ENCODE measurements at places on chromosomes 2 and 18.

DNA sequence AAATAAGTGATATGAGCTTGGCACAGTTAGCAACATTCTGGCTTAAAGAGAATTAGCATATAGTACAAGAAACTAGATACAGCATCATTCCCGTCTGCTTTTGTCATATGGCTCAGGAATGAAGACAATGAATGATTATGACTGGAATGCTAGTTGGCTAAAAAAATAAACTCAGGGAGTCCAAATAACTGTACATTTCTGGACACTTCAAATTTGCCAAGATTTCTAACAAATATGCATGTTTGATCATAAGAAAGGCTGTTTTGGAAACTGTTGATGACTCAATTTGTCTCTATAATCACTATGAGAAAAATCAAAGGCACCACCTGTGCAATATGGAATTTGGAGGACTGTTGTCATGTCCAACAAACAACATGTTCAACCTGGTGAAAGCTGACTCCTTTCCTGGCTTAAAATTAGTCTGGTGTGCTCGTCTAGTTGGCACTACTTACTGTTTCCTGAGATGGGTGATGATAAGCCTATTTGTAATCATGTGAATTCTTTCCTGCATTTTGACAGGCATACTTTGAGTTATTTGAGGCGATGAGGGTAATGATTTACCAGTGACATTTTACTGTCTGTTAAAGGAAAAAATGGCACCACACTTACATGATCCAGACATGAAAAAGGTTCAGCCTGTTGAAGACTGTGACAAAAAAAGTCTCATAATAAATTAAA is 133.9 kb upstream of the CDH20 start:
- no peak for DNase-seq

DNA sequence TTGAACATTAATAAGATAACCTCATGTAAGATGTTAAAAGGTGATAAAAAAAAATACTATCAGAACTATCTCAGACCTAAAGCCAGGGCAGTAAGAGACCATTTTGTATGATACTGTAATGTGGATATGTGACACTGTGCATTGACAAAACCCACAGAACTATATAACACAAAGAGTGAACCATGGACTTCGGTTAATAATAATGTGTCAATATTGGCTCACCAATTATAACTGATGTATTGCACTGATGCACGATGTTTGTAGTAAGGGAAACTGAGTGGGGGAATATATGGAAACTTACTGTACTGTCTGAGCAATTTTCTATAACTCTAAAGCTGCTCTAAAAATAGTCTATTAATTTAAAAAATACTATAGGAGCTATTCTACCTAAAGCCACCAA is 40.7 kb upstream of the PARD3B start:
- DNase-seq, result no peak

DNA sequence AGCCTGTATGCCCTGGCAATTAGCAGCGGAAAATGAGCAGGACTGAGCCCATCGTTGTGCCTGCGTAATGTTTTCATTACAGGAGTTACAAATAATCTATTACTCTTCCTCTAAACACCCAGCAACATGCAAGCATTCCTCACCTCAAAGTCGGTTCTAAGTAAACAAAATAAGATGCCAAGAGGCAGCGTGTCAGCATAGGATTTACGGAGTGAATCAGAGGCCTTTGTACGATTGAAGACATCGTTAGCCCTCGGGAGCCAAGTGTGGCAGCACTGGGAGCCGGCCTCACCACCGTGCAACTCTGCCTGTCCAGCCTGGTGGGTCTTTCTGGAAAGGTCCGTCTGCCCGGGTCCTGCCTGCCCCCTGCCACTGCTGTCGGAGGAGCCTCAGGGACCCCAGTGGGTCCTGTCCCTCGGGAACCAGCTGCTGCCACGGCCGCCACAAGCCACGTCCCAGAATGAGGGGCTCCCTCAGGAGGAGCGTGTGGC is 80.1 kb upstream of the CTDP1 start:
- no peak for DNase-seq

GRCh38 chr2:45055162-45055605 is 45.9 kb upstream of the SIX2 start:
- no peak for DNase-seq

DNA sequence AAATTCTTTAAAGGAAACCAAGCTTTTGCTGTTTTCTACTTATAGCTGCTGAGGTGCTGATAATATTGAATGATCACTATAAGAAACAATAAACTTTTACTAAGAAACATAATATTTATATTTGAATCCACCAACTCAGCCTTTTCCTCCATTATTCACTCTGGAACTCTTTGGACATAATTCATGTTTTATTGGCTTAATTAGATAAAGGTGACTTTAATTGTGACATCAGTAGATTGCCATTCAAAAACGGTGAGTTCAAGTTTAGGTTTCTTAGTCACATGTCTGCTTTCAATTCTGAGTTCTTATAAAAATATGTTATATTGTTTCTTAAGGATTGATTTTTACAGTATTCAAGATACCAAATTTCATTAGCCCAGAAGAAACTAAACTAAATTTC is 24.0 kb downstream of the CCDC85A start:
- no peak for DNase-seq

DNA sequence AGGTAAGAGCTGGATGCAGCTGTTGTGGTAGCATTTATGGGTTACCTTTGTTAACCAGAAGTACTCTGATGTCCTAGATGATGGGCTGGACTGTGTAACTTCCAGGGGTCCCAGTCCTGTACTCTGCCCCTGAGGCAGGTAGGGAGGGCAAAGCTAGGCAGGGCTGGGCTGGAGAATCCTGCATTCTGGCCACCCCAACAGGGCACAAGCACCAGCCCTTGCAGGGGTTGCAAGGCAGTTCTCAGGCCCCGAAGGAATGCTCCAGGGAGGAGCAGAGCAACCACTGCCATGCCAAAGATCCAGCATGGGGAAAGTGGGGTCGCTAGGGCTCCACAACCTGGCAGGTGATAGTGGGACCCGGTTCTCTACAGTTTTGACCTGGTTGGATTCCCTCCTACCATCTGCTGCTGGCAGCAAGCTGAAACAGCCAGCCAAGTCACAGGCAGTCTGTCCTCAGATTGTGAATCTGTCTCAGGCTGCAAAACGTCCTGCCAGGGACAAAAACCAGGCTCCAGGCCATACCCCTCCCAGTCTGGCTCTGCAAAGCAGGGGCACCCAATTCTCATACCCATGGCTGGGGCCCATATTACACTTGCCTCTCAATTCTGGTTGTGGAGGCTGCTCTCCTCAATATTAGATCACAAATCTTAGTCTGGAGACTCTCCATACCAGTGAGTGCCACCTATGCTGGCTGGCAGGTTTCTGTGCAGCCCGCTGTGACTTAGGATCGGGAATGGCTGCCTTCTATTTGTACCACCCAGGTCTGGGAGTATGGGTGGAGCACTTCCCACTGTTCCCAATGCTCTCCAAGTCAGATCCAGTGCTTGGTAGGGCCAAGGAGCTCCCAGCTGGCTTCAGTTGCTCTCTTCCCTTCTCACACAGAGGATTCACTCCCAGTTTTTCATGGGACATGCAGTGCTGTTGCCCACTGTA is 61.1 kb downstream of the SMCHD1 start:
- DNase-seq, result no peak

All from stimulated activated CD4-positive, alpha-beta T cell treated with anti-CD3 and anti-CD28 coated beads, TNF-alpha, amount 100 ng/mL, for 1 hour (primary cell).